ENCODE measurements at places on chromosomes 7 and 10.

GRCh38 chr7:104296900-104297299, 31.5 kb upstream of the LHFPL3 start:
- H3K4me3 ChIP-seq: no peak overlapping the region
- H3K27ac ChIP-seq: no peak overlapping the region
- H3K36me3 ChIP-seq: no peaks in the 10 kb centered on the region
- no peaks in the 10 kb centered on the region for H3K27me3 ChIP-seq
- no peaks in the 10 kb centered on the region for H3K4me1 ChIP-seq

- no peak for DNase-seq
- no peaks in the 10 kb centered on the region for H3K4me1 ChIP-seq
- H3K4me3 ChIP-seq: no peak overlapping the region
- no peaks in the 10 kb centered on the region for H3K36me3 ChIP-seq
- no peak overlapping the region for H3K27ac ChIP-seq
These were observed 88.0 kb downstream of the CFTR start for GRCh38 chr7:117567781-117568180.

DNA sequence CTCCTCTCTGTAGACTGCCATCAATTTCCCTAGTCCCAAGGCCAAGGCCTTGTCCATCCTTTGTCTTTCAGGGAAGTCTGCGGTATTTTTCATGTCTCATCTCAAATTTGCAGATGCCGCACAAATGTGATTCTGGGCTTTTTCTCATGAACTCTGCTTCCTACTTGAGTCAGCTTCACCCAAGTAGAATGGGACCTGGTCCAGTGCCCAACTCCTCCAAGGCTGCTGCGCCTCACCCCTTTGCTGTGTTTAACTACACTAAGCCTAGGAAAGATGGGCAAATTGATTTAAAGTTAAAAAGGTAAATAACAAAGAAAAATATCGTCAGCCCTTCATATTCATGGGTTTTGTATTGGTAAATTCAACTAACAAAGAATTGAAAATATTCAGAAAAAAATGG, 1092.6 kb upstream of the AUTS2 start:
- no peaks in the 10 kb centered on the region for H3K4me1 ChIP-seq
- H3K36me3 ChIP-seq: no peaks in the 10 kb centered on the region

DNA sequence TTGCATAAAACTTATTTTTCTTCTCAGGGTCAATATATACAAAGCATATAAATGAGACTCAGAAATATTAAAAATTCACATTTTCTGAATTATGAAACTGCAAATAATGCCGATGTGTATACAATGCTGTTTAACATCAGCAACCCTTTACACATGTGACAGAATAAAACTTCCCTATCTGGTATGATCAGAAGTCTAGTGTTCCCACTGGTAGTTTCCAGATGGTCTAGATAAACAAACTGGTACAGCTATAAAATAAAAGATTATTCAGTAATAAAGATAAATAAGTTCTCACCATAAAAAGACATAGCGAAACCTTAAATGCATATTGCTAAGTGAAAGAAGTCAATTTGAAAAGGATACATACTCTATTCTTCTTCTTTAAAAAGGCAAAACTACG, 7.9 kb downstream of the POLR1F start:
- no peaks in the 10 kb centered on the region for H3K27me3 ChIP-seq
- H3K4me3 ChIP-seq: no peak overlapping the region
- DNase-seq: no peak
- peaks cover 29% of the 10 kb centered on the region for H3K36me3 ChIP-seq

DNA sequence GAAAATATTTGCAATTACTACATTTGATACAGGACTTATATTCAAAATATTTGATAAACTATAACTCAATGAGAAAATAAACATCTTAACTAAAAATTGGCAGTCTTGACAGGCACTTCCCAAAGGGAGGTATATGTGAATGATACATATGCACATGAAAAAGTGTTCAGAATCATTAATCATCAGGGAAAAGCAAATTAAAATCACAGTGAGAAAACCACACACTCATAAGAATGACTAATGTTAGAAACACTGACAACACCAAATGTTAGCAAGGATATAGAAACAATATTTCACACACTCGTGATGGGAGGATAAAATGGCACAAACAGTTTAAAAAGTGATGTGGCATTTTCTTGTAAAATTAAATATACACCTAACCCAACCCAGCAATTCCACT, 4.1 kb upstream of the VPS26A start:
- H3K27me3 ChIP-seq: no peaks in the 10 kb centered on the region
- no peak for DNase-seq
- H3K36me3 ChIP-seq: no peaks in the 10 kb centered on the region

Measured in B cell (primary cell).